ENCODE measurements at places on chromosomes 13 and 19. TPM values are rescaled to one million over a fixed set of nuclear protein-coding genes. Genes with fewer than 3 reads are reported as not detected.

DNA sequence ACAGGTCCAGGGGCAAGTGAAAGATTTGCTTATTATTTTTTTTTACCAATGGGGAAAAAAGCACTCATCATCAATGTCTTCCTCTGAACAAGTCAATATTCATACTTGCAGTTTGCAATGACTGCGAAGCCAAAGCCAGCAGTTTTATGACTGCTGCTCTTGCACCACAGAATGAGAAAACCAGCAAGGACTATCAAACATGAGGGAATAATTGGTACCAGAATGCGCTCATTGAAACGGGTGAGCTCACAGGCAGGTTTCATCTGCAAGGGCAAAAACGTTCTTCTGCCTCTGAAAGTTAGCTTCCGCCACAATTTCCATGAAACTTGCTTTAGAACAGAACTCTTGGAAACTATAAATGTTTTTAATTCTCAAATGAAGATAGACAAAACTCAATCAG is 5.5 kb downstream of the DLEU7 start:
- no peak for DNase-seq

DNA sequence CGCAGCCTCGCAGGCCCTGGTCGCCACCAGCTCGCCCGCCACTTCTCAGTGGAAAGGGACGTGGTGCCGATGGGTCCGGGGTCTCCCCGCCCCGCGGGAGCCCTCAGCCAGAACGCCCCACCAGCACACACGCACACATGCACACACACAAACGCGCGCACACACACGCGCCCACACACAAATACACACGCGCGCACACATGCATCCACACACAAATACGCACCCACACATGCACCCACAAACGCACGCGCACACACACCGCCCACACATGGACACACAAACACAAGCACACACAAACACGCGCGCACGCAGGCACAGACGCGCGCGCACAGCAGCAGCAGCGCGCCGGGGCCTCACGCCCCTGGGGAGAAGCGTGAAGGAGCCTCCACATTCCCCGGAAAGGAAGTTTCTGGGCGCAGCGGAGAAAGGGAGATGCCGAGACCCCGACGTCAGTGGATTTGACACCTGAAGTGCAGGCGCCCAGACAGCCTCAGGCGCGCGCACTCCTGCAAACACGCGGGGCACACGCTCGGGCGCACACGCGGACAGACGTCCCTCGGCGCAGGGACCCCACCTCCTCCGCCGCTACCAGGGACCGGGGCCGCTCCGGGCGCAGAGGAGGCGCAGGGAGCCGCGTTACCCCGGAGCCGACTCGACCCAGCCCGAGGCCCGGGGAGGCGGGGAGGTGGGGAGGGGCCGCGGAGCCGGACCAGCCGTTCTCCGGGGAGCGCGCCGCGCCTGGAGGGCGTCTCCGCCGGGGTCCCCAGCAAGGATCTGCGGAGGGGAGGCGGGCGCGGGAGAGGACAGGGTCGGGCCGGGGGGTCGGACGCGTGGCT is 622 bp downstream of the RASA3 start:
- no peak for DNase-seq

DNA sequence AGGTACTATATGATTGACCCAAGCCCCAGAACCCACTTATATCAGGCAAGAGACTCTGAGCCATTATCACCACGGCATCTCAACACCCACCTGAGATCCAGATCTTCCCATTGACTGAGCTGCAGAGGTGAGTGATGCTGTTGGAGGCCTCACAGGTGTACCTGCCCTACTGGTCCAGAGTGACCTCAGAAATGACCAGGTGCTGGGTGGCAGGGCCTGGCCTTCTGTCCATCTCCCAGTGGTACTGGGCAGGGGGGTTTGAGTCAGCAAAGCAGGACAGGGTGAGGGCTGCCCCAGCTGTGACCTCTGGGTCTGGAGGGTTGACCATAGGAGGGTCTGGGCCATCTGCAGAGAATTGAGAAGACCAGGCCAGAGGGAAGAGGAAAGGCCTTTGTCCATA is 13.2 kb upstream of the CEACAM20 start:
- no peak for DNase-seq

Gene CYP2A7
- not detected for polyA plus RNA-seq

GRCh38 chr13:33497146-33497845 is 211.7 kb upstream of the STARD13 start:
- no peak for DNase-seq
